ENCODE measurements at places on chromosomes 12 and 14.

DNA sequence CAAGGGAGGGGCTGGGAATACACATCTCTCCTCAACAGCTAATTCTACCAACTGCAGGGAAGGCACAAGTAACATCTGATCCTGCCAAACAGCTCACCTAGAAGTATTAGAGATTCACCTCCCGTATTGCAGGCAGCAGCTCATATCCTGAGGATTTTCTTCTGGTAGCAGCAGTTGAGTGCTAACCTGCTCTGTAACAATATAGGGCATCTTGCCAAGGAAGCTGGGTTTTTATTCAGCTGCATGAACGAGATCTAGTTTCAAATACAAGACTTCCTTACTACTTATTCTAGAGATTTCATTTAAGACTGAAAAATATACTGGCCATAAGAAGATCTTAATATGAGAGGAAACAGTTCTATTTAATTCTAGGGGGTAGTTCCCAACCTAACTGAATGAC, 261.4 kb upstream of the USP15 start:
- DNase-seq = no peak

DNA sequence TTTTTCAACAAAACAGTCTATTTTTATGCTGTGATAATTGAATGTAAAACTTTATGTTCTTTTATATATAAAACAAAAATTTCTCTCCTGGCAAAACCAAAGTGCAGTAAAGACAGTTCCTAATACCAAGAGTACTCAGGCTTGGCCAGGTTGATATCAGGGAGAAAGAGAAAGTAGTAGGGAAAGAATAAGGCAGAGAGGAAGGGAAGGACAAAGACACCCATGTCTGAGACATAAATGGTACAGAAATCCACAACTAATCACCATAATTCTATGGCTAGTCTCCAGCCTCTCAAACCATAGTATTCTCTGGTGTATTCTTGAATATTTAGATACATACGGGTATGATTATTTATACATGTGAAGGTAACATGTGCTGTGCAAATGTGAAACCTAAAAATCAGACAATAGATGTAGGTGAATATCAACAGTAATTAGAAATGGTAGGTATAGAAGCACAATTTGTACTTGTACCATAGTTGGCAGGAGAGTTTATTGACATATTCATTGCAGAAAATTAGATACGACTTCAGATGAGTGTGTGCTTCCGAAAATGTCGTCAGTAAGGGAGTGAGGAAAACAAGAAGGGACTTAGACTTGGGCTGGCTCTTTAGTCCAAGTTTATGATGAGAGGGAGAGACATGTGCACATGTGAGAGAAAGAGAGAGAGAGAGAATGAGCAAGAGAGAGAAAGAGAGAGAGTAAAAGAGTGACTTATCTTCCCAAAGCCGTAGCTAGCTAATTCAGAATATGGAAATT, 230.8 kb upstream of the NPAS3 start:
- no peak for DNase-seq

DNA sequence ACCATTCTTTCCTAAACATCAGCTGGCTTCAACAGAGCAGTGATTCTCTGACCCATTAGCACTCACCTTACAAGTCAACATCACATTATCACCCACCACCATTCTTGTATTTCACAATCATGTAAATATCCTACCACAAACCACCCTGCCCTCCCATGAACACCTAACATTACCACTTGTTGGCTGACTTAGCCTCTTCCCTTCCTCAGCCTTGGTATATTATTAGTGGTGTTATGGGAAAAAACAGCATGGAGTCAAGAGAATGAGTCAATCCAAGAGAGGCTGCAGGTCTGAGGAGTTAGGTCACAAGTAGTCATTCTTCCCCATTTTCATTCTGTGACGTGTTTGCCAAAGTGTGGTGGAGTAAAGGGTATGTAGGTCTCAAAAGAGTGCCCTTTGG, 22.3 kb upstream of the MGP start:
- DNase-seq = no peak

DNA sequence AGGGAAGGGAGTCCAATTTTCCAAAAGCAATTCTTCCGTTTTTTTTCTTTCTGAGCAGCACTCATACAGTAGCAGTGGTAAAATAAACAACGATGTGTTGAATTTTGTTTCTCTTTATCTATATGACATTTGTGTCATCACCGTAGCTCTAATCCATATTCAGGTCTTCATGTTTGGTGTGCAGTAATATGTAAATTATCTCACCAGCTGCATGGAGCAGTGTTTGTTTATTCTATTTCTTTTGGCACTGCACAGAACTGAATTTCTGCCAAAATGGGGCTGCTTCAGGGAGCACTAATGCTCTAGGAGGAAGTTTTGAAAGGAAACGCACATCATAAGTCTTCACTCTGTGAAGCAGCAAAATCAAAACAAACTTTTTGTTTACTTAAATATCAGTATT, 130.0 kb upstream of the NPAS3 start:
- no peak for DNase-seq

DNA sequence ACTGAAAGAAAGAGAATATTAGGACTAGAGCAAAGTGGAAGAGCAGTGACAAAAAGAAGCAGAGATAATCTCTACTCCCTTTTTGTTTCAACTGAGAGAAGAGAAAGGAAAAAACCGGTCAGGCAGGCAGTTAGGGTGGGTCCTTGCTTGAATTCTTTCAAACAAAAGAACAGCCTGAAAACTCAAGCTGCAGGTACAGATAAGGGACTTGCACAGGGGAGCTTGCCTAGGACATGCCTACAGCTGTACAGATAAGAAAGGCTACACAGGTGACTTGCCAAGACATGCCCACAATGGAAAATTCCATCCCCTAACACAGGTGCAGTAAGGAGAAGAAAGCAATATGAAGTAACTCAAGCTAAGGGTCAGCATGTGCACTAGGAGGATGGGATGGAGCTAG, 532.2 kb upstream of the MIS18BP1 start:
- DNase-seq = no peak

- DNase-seq = no peak
Observed at GRCh38 chr12:108605000-108605689, 7.3 kb upstream of the TMEM119 start.

GRCh38 chr14:55707365-55707804, 127.4 kb downstream of the KTN1 start:
- no peak for DNase-seq

GRCh38 chr12:50415899-50416479, 15.3 kb downstream of the LARP4 start:
- DNase-seq = no peak

GRCh38 chr12:109663795-109664194, 49.8 kb upstream of the FAM222A start:
- no peak for DNase-seq

- DNase-seq = no peak
Observed at GRCh38 chr14:67267576-67268328, 26.5 kb downstream of the PALS1 start.

- no peak for DNase-seq
Observed at GRCh38 chr14:103404032-103404918, 19.1 kb downstream of the MARK3 start.

All from activated CD4-positive, alpha-beta T cell treated with anti-CD3 and anti-CD28 coated beads for 48 hours (primary cell).